ENCODE measurements at places on chromosomes 4 and X.

DNA sequence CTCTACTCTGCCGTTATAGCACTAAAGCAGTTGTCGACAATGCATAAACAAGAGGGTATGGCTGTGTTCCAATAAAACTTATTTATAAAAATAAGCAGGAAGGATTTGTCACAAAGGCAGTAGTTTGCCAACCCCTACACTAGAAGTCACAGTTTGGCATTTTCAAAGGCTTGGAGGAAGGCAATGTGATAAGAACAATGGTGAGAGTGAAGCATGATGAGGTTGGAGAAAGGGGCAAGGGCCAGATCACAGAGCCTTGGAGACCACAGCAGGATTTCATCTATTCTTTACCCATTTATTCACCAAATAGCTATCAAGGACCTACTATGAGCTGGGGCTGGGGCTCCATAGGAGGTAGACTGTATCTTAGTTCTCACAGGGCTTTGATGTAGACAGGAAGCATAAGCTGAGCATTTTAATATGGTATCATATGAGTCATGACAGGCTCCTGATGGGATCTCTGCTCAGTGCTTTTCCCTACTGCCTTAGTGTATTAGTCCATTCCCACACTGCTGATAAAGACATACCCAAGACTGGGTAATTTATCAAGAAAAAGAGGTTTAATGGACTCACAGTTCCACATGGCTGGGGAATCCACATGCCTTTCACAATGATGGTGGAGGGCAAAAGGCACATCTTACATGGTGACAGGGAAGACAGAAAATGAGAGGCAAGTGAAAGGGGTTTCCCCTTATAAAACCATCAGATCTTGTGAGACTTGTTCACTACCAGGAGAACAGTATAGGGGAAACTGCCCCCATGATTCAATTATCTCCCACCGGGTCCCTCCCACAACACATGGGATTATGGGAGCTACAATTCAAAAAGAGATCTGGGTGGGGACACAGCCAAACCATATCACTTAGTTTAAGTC lies 58.9 kb downstream of the PPM1K start:
- H3K36me3 ChIP-seq = no peaks in the 10 kb centered on the region
- no peaks in the 10 kb centered on the region for H3K27me3 ChIP-seq
- no peak overlapping the region for H3K27ac ChIP-seq
- no peak for DNase-seq
- peaks cover 2% of the 10 kb centered on the region for H3K4me1 ChIP-seq
- no peak overlapping the region for H3K4me3 ChIP-seq

- no peaks in the 10 kb centered on the region for H3K4me1 ChIP-seq
- DNase-seq = no peak
- no peaks in the 10 kb centered on the region for H3K27me3 ChIP-seq
- H3K4me3 ChIP-seq = no peak overlapping the region
Measured at GRCh38 chr4:26482508-26483462, 7.5 kb downstream of the CCKAR start.

GRCh38 chr4:133483600-133484246 lies 334.6 kb downstream of the PCDH10 start:
- no peaks in the 10 kb centered on the region for H3K36me3 ChIP-seq
- no peaks in the 10 kb centered on the region for H3K27me3 ChIP-seq
- no peak for DNase-seq
- H3K4me3 ChIP-seq = no peak overlapping the region

- peaks cover 4% of the 10 kb centered on the region for H3K4me1 ChIP-seq
- H3K4me3 ChIP-seq = no peak overlapping the region
- DNase-seq = no peak
- no peaks in the 10 kb centered on the region for H3K36me3 ChIP-seq
- no peak overlapping the region for H3K27ac ChIP-seq
- no peaks in the 10 kb centered on the region for H3K27me3 ChIP-seq
Measured at GRCh38 chr4:89898304-89898716, 3.7 kb downstream of the MMRN1 start.

DNA sequence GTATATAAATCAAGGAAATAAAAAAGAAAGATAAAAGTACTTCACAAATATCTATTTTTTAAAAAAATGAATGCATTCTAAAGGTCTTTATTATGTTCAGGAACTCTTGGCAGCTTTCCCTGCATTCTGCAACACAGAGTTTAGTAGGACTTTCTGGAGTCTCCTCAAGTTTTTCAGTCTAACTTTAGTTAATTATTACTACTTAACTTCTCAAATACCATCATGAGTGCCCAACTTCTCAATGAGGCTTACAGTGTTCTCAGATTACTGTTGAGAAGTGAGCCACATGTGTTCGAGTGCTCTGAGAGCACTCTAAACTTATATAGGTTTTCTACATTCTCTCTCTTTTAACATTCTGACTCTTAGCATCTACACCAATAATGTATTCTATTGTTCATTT lies 1852.9 kb upstream of the PCDH10 start:
- H3K27ac ChIP-seq = no peak overlapping the region
- no peaks in the 10 kb centered on the region for H3K27me3 ChIP-seq
- no peak for DNase-seq
- no peaks in the 10 kb centered on the region for H3K4me1 ChIP-seq
- no peak overlapping the region for H3K4me3 ChIP-seq

DNA sequence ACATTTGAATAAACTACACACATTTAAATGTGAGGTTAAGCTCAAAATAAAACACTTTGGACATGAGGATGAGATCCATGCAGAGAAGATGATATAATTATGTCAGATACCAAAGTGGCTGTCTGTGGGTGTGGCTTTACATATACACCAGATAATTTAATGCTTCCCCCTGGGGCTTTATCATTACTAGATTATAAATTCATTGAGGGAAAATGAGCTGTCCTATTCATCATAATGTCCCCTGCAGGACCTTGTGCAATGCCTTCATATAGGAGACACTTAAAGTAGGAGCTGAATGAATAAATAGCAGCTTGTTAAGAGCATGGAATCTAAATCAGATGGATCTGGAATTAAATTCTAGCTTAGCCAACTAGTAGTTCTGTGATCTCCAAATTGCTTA lies 49.7 kb downstream of the OTC start:
- no peak overlapping the region for H3K4me3 ChIP-seq
- no peaks in the 10 kb centered on the region for H3K36me3 ChIP-seq
- H3K27ac ChIP-seq = no peak overlapping the region
- H3K4me1 ChIP-seq = no peaks in the 10 kb centered on the region

- no peak overlapping the region for H3K27ac ChIP-seq
- H3K4me3 ChIP-seq = no peak overlapping the region
- no peaks in the 10 kb centered on the region for H3K27me3 ChIP-seq
- no peaks in the 10 kb centered on the region for H3K36me3 ChIP-seq
Measured at GRCh38 chrX:7950865-7951264, 23.7 kb upstream of the PNPLA4 start.

DNA sequence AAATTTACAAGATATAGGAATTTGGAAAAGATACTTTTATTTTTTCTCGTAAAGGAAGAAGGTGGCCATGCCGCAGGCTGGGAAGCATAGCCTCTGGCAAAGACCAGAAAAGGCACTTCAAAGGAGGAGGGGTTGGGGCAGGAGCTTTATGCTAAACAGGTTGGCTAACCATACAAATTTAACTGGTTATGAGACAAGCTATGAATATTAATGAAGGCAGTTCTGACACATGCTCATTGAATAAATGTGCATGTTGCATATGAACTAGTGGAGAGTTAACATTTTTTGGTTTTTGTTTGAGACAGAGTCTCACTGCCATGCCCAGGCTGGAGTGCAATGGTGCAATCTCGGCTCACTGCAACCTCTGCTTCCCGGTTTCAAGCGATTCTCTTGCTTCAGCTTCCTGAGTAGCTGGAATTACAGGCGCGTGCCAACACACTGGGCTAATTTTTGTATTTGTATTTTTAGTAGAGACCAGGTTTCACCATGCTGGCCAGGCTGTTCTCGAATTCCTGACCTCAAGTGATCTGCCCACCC lies 36.5 kb downstream of the GALNTL6 start:
- H3K27me3 ChIP-seq = no peaks in the 10 kb centered on the region
- peaks cover 6% of the 10 kb centered on the region for H3K4me1 ChIP-seq
- H3K36me3 ChIP-seq = no peaks in the 10 kb centered on the region
- H3K4me3 ChIP-seq = no peak overlapping the region
- no peak overlapping the region for H3K27ac ChIP-seq

DNA sequence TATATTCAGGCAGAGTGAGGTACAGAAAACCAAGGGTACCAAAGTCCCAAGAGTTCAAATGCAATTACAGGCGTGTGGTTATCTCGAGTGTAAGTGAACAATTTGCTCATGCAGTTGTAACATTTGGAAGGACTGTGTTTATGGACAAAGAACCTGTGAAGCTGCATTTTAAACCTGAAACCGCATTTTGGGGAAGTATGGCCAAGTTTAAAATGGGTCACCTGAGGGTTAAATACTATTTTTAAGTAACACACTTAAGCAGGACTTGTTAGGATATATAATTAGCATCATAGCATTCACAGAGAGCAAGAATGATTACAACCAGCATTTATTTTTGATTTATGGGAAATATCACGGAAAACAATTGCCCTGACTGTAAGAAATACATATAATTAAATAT lies 79.1 kb upstream of the LCORL start:
- no peaks in the 10 kb centered on the region for H3K36me3 ChIP-seq
- DNase-seq = no peak
- no peak overlapping the region for H3K27ac ChIP-seq
- H3K4me1 ChIP-seq = no peaks in the 10 kb centered on the region

DNA sequence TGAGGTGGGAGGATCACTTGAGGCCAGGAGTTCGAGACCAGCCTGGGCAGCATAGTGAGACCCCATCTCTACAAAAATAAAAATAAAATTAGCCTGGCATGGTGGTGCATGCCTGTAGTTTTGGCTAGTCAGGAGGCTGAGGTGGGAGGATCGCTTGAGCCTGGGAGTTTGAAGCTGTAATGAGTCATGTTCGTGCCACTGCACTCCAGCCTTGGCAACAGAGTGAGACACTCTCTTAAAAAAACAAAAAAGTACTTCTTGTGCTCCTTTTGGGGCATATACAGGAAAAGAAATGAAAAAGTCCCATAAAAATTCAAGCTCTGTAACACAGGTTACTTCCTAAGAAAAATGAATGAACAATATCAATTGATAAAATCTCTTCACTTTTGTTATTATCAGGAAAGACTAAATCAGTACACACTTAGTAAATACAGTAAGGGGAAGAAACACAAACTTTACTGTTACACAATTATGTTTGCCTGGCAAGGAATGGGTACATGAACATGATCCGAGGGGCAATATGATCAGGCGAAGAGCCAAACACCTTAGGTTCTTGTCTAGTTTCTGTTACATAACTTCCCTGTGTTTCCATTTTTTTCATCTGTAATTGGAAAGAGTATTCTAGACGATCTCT lies 46.9 kb downstream of the CCDC158 start:
- H3K27ac ChIP-seq = no peak overlapping the region
- H3K4me3 ChIP-seq = no peak overlapping the region
- DNase-seq = no peak
- H3K4me1 ChIP-seq = peaks cover 3% of the 10 kb centered on the region

DNA sequence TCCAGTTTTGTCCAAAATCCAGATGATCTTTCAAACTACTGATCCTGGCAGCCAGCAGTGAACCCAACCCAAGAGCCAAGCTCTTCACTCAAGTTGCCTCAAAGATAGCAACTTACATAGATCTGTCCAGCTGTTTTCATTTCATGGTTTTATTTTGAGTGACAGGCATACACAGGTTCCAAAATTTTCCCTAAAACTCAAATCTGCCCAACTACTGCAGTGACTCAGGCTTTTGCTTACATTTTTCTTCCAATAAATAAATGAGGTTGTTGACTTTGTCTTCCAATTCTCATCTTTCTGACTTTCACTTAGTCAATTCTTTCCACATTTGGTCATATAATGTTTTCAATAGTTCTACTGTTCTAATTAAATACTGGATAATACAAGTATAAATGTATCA lies 158.8 kb downstream of the TECRL start:
- no peaks in the 10 kb centered on the region for H3K27me3 ChIP-seq
- DNase-seq = no peak
- no peaks in the 10 kb centered on the region for H3K36me3 ChIP-seq
- H3K4me3 ChIP-seq = no peak overlapping the region
- H3K27ac ChIP-seq = no peak overlapping the region
- H3K4me1 ChIP-seq = no peaks in the 10 kb centered on the region

GRCh38 chr4:75338352-75338880 lies 175.8 kb downstream of the RCHY1 start:
- no peaks in the 10 kb centered on the region for H3K4me1 ChIP-seq
- no peak overlapping the region for H3K27ac ChIP-seq
- DNase-seq = no peak

- no peak for DNase-seq
- H3K4me1 ChIP-seq = peaks cover 9% of the 10 kb centered on the region
- H3K36me3 ChIP-seq = no peaks in the 10 kb centered on the region
Measured at GRCh38 chr4:71269233-71269632, 69.6 kb upstream of the SLC4A4 start.

GRCh38 chr4:172992648-172993378 lies 175.8 kb upstream of the GALNT7 start:
- H3K27ac ChIP-seq = no peak overlapping the region
- no peaks in the 10 kb centered on the region for H3K4me1 ChIP-seq
- no peaks in the 10 kb centered on the region for H3K27me3 ChIP-seq
- no peak for DNase-seq
- no peak overlapping the region for H3K4me3 ChIP-seq
- no peaks in the 10 kb centered on the region for H3K36me3 ChIP-seq

DNA sequence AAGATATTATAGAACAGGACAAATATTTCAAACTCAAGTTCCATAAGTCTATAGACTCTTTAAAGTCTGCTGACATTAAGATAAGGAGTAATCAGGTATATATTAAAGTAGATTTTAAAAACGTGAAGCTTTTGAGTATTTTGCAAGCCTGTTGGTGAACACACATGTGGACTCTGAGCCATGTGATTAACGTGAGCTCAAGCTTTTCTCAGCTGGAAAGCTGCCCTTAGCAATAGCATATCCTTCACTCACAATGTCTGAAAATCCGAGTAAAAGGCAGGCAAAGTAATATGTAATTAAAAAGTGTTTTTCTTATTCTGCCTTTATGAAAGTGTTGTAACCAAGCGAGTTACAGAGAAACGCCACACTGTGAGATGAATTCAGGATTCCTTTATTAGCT lies 140.5 kb upstream of the AADAT start:
- H3K27ac ChIP-seq = no peak overlapping the region
- no peak overlapping the region for H3K4me3 ChIP-seq
- no peak for DNase-seq
- no peaks in the 10 kb centered on the region for H3K36me3 ChIP-seq

- DNase-seq = no peak
- H3K4me1 ChIP-seq = no peaks in the 10 kb centered on the region
- no peaks in the 10 kb centered on the region for H3K36me3 ChIP-seq
Measured at GRCh38 chr4:62159306-62159705, 959.2 kb downstream of the ADGRL3 start.

- no peaks in the 10 kb centered on the region for H3K27me3 ChIP-seq
- H3K36me3 ChIP-seq = no peaks in the 10 kb centered on the region
- no peak within 1 kb of the TSS for H3K4me3 ChIP-seq
- no peak for DNase-seq
- H3K27ac ChIP-seq = no peak within 1 kb of the TSS
Measured at GRCh38 chrX:70281951-70282350, at the start of gene RAB41. RAB41 (plus strand) TSS chrX:70282172; CDS start chrX:70282218, 46 bp downstream.

- no peak overlapping the region for H3K27ac ChIP-seq
- no peaks in the 10 kb centered on the region for H3K4me1 ChIP-seq
- no peak for DNase-seq
- no peak overlapping the region for H3K4me3 ChIP-seq
- no peaks in the 10 kb centered on the region for H3K36me3 ChIP-seq
- no peaks in the 10 kb centered on the region for H3K27me3 ChIP-seq
Measured at GRCh38 chr4:141254326-141254725, 33.6 kb downstream of the ZNF330 start.

- H3K4me3 ChIP-seq = no peak overlapping the region
- peak overlapping the region; percentile 36 for H3K27ac ChIP-seq
- no peaks in the 10 kb centered on the region for H3K27me3 ChIP-seq
- DNase-seq = no peak
- H3K36me3 ChIP-seq = no peaks in the 10 kb centered on the region
Measured at GRCh38 chr4:83552924-83553323, 17.0 kb downstream of the GPAT3 start.

Measured in gastrocnemius medialis (tissue), 4 donors.